Activated naive CD4-positive, alpha-beta T cell treated with anti-CD3 and anti-CD28 coated beads, Interleukin-2, amount 50 U/mL, for 16 hours (primary cell): ENCODE measurements at places on chromosomes 7 and 10.

- no peak for DNase-seq
Measured at GRCh38 chr7:155965010-155965409, 152.7 kb upstream of the SHH start.

GRCh38 chr7:73742753-73743641, 4.4 kb upstream of the ABHD11 start:
- no peak for DNase-seq

DNA sequence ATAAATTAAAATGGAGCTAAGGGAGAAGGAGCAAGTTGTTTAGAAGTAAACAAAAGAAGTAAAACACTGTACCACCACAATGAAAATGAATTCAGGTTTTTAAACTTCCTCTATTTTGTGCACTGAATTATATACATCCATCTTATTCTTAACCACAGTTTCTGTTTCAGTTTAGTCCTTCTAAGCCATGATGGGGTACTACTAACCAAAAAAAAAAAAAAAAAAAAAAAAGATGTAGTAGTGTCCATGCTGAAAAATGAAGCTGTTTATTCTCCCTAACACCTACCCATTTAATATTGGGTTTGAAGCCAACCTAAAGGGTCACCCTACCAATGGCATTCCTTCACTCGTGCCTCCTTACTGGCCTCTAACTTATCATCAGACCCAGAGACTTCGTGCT, 3.4 kb upstream of the BMPR1A start:
- no peak for DNase-seq

- DNase-seq: no peak
Measured at GRCh38 chr7:45126920-45127319, 15.4 kb upstream of the TBRG4 start.

GRCh38 chr7:74101061-74101681, 17.6 kb downstream of the LIMK1 start:
- no peak for DNase-seq

- no peak for DNase-seq
Measured at GRCh38 chr10:121597504-121598262, 561 bp downstream of the FGFR2 start.

DNA sequence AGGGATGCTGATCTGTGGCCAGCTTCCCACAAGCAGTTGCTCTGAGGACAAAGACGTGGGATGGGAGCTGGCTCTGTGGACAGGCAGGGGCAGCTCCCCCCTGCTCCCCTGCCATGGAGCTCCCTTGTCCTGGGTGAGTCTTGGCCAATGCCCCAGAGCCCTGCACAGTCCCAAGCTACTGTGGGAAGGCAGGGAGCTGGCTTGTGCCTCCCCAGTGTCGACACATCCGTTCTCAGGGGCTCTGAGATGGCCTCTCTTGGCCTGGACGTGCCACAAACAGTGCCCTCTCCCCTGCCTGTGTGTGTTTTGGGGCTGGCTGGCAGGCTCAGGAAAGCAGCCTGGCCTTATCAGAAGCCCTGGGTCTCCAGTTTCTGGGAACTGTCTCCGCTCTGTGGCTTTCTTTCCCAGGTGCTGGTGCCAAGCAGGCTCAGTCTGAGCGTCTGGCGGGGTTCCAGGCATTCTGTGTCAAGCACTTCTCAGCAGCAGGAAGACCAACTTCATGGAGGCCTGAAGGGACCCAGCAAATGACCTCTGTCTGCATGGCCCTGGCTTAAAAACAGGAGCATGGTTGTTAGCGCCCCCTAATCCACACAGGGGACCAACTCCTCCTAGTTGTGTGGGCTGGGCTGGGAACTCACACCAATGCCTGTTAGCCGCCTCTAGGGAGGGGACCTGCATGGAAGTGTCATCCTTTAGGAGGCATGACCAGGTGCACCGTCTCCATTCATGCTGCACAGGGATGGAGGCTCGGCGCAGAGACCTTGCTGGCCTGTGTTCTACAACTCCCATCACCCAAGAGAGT, 375.2 kb downstream of the RPS24 start:
- no peak for DNase-seq

DNA sequence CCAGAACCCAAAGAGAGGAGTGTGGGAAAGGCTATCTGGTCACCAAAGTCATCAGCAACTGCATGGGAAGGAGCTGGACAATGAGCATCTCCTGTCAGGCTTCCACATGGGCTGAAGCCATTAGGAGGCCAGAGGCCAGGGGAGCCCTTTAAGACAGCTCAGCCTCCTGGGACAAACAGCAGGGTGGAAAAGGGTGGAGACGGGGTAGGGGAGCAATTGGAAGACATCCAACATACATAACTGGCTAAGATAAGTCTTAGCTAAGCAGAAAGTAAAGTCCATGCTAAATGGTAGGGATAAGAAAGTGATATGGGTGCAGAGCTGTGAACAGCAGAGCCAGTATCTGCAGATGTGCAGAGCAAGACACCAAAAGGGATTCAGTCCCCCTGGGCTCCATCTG, 1.5 kb upstream of the OAT start:
- no peak for DNase-seq

DNA sequence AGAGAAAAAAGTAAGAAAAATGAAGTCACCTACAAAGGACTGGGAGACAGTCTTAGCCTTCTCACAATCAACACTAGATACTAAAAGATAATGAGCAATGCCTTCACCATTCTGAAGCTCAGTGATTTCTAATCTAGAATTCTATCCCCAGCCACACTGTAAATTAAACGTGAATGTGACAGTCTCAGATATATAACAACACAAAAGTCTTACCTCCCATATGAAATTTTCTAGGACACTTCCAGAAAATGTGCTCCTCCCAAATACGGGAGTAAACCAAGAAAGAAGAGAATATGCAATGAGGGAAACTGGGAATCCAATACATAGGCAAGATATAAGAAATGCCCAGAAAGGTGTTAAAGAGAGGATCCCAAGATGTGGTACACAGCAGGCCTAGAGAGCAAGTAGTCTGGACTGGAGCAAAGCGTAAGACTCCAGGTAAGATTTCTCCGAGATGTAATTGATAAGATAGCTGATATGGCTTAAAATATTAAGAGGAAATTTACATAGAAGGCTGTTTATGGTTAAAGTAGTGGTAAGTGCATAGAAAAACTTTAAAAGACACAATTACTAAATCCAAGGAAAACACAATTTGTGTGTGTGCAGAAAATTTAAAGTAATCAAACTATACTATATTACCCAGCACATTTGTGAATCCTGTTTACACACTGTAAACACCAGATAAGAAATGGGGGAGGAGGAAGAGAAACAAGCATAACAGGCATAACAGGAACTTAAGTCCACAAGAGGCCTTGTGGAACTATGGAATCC, 44.1 kb downstream of the SGMS1 start:
- DNase-seq: no peak

GRCh38 chr7:82264783-82265305, 178.7 kb downstream of the CACNA2D1 start:
- no peak for DNase-seq

DNA sequence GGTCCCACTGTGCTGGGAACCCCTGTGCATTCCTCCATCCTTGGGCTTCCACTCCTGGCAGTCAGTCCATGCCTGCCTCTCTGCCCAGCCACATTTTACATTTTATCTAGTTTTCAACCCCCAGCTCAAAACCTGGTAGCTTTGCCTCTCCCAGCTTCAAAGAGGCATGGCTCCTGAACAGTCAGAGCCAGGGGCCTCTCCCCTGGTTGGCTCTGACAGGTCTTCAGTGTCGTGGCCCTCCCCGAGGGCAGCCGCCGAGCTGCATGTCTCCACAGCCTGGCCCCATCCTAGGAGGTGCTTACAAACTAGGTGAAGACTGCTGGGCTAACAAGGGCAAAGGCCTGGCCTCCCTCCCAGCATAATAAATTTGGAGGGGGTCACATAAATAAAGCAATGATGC, 14.8 kb downstream of the COBL start:
- DNase-seq: no peak

- no peak for DNase-seq
Measured at GRCh38 chr7:44981035-44981706, 2.4 kb upstream of the MYO1G start.

DNA sequence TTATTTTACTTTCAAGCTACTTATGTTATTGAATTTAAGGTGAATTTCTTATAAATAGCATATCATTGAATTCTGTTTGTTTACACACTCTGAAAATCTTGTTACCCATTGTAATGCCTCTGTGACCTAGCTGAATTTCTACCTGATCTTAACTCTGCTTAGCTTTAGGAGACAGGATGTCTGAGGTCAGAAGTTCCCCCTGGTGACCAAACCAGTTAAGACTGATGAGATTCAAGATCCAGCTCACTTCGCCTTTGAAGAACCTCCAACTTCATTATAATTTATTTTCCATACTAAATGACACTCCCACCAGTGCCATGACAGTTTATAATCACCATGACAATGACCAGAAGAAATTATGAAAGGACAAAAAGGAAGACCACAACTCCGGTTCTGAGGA, 213.4 kb upstream of the CDC14C start:
- no peak for DNase-seq
